ENCODE measurements at places on chromosomes 3 and 15. TPM values are rescaled to one million over a fixed set of nuclear protein-coding genes. Genes with fewer than 3 reads are reported as not detected.

The SLC2A2 gene
- total RNA-seq = not detected

- DNase-seq = no peak
Observed at GRCh38 chr3:184737063-184737462, 25.2 kb upstream of the MAGEF1 start.

DNA sequence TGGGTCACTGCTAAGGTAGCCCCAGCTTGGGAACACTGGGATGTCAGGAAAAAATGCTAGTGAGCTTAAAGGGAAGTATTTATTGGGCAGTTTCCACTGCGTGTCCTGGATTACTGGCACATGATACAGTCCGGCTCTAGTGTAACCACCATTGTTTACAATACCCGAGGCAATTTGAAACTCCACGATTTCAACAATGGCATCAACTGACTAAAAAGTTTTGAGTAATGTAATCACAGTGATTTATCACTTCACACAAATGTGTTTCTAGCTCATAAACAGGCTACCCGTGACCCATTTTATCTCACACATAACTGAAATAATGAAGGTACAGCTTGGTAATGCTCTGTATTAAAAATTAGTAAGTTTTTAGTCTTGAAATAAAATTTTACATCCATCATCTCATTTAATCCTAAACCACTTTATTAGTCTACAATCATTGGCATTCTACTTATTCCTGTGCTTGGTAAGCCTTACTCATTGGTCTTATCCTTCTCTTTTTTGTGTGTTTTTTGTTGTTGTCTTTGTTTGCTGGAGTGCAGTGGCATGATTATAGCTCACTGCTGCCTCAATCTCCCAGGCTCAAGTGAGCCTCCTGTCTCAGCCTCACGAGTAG, 7.6 kb downstream of the ZMAT3 start:
- DNase-seq = no peak

The IL17RD gene
- 3.2 TPM for total RNA-seq

The BOC gene
- 4.2 TPM for total RNA-seq

The RARRES1 gene
- 1.3 TPM for total RNA-seq

The MINAR1 gene
- 0.29 TPM for total RNA-seq

The ITGA11 gene
- total RNA-seq = 54.2 TPM

The EXD1 gene
- total RNA-seq = 0.53 TPM

The SHC4 gene
- 2.8 TPM for total RNA-seq

The CATSPER2 gene
- total RNA-seq = 0.29 TPM

The PPARG gene
- 6.6 TPM for total RNA-seq

GRCh38 chr3:16741890-16742289, 136.7 kb upstream of the DAZL start:
- DNase-seq = no peak

DNA sequence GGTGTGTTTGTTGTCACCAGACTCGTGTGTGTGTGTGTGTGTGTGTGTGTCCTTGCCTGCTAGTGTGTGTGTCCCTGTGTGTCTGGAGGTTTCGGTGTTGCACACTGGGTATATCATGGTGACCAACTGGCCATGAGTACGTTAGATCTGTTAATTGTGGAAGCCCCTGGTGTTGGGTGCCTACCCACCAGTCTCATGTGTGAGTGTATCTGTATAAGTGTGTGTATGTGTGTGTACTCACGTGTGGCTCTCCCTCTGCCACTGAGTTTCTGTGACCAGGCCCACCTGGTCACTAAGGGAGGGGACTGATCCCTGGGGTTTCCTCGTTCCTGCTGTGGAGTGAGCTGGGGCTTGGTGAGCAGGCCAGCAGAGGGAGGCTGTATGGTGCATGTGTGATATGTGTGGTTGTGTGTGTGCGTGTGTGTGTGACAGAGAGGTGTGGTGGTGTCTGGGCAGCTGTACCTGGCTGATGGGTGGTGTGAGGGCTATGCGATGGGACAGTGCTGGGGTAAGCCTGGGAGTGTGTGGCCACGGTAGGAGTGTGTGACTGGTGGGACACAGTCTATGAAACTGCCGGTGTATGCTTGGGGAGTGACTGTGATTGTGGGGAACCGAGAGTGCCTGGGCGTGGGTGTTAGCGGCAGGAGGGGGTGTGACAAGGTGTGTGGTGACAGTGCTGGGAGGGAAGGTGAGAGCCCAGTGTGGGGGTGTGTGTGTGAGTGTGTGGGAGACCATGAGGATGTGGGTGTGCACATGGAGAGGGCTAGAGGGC, 1.8 kb downstream of the PRKCD start:
- DNase-seq = no peak

The GATM gene
- not detected for total RNA-seq

GRCh38 chr3:7917443-7918151, 584.0 kb upstream of the LMCD1 start:
- DNase-seq = no peak

The ECE2 gene
- total RNA-seq = not detected

The CCDC39 gene
- not detected for total RNA-seq

The ABI3BP gene
- 7.3 TPM for total RNA-seq

- no peak for DNase-seq
Observed at GRCh38 chr3:9704347-9705322, 1.0 kb downstream of the CPNE9 start.

- no peak for DNase-seq
Observed at GRCh38 chr3:18575573-18575972, 150.4 kb upstream of the SATB1 start.

DNA sequence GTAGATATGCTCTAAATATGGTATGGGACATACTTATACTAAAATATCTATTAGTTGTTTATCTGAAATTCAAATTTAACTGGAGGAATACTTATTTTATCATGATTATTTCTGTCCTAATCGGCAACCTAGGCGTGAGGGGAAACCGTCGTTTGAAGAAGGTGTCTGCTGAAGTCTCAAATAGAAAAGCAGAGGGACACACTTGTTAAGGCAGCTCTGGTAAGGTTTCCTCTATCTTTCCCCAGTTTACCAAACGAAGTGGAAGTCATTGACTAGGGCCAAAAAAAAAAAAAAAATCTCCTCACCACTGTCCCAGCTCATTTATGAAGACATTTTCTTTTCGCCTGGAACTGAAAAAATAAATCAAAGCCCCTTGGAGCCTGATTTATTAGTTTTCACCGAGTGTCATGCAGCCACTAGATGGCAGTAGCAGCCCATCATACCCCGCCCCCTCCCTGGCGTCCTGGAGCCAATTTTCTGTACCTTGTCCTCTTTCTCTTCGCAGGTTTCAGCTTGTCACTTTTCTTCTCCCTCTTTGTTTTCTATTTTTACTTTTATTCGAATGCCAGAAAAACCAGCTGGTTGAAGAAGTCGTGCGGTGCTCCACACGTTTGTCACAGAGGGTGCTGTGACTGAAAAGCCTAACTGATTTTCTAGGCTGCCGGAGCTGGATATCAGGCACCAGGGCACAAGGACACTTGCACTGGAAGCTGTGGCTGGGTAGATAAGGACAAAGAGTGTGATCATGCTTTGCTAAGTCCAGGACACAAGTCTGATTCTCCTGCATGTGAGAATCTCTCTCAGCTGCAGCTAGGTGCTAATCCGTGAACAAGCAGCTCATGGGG, 238.7 kb downstream of the ZPLD1 start:
- DNase-seq = peak; percentile 3

- DNase-seq = no peak
Observed at GRCh38 chr15:48040166-48040817, 80.5 kb upstream of the SLC24A5 start.

The POPDC2 gene
- total RNA-seq = 1.3 TPM

GRCh38 chr15:83709241-83709640, 55.3 kb downstream of the ADAMTSL3 start:
- no peak for DNase-seq

The C3orf20 gene
- not detected for total RNA-seq

The HRH1 gene
- 23.5 TPM for total RNA-seq

GRCh38 chr3:99502871-99503270, 135.5 kb upstream of the COL8A1 start:
- no peak for DNase-seq

GRCh38 chr3:133489466-133490085, 83.9 kb upstream of the CDV3 start:
- no peak for DNase-seq

DNA sequence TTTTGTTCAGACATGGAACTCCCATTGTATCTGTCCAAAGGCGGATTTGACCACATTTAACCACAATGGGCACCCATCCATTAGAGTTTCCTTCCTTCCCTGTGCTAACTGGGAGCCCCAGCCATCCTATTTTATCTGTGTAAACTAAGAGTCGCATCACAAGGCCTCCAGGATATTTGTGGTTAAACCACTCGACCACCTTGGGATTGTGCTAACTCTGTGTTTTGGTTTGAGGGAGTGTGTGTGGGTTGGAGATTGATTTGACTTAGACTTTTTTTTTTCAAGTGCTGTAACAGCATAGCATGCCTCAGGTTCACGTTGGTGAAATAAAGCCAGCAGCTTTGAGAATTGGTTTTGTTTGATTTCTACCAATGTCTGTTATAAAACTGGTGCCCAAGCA, 100.4 kb upstream of the TP63 start:
- no peak for DNase-seq

The RTP4 gene
- total RNA-seq = 0.78 TPM

GRCh38 chr3:192186498-192186897, 540.8 kb downstream of the FGF12 start:
- DNase-seq = no peak

DNA sequence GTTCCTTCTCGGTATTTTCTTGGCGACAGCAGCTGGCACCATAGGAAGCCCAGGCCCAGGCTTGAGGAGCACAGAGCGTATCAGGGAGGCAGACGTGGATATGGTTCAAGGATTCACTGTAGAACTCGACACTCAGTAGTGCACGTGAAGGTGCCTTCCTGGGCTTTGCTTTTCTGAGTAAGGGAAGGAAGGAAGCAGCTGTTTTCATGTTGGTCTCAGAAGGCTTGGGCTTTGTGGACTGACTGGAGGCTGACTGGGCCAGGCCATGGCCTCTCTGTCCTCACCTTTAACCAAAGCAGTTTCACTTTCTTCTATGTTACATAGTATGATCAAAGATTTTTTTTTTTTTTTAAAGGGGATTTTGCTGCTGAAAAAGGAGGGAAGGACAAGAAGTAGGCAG, 6.9 kb upstream of the GHRL start:
- no peak for DNase-seq

- DNase-seq = no peak
Observed at GRCh38 chr3:103968751-103969150, 1398.0 kb upstream of the ALCAM start.

DNA sequence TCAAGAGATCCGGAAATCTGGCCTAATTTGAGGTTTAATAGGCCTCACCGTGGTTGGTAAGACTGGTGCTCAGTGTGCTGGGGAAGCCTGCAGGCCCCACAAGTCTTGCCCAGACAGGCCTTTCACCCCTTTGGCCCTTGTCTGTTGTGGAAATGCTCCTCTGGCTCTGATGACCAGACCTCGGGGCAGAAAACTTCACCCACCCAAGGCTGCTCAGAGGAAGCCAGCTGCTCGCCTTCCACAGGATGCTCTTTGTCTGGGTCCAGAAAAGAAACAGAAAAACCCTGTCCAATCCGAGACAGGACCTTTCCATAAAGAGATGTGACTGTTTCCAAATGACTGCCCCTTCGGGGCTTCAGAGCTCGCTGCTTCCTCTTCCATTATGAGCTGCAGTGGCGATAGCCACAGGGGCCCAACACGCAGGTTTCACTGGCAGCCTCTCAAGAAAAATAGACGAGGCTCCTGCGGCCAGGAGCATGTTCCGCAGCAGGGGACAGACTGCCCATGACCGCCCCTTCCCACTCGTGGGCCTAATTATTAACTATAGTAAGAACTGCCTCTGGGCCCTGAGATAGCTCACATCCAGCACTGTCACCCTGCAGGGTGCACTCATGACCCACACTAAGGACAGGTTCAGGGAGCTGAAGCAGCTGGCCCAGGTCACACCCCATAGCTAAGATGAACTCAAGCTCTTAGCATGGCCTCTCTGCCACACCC, 6.8 kb upstream of the SNX22 start:
- DNase-seq = no peak

The A4GNT gene
- not detected for total RNA-seq

DNA sequence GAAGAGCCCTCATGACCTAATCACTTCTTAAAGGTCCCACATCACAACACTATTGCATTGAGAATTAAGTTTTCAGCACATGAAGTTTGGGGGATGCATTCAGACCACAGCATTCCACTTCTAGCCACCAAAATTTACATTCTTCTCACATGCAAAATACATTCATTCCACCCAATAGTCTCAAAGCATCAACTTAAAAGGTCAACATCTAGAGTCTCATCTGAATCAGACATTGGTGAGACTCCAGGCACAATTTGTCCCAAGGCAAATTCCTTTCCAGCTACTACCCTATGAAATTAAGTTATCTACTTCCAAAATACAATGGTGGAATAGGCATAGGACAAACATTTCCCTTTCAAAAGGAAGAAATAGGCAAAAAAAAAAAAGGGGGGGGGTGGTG, 64.9 kb downstream of the PLSCR2 start:
- DNase-seq = no peak

The EPHA6 gene
- total RNA-seq = not detected

DNA sequence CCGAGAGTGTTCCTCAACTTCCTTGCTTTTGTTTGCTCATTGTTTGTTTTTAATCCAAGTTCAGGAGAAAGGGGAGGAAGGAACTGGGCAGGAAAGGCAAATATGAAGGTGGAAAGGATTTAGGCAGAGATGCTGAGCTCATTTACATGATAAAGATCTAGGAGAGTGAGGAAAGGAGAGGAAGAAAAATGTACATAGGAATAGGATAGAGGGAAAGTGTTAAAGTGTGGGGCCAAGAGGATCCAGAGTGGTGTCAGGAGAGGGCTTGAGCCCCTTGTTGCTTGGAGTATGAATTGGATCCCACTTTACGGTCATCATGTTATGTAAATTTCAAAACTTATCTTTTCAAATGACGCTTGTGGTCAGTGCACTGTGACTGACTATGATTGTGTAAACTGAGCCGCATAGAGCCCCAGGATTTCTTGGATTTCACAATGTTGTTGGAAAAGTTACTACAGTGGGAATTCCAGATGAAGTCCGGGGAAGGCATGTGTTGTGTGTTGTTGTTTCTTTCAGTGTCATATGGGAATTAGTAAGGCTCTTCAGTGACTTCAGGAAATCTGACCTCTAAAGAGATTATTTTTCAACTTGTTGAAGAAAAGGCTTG, 15.0 kb upstream of the PLD1 start:
- DNase-seq = no peak

DNA sequence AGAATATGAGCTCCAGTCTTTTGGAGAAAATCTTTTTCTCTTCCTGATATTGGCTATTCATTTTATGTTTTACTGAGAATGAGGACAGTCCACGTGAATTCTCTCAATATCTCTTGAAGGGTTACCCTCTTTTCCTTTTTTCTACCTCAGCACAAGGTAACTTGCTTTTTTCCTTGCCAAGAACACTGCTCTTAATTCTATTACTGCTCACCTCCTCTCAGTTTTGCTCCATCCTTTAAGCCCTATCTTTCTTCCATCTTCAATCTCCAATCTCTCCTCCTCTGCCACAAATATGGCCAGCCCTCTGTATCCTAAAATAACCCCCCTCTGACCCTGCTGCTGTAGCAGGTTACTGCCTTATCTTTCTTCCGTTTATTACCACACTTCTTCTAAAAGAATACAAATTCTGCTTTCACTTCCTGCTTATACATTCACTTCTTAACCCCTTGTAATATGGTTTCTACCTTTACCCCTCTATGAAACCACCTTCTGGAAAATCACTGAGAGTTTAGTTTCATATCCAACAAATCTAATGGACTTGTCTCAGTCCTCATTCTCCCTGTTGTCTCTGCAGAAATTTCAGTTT, 89.0 kb downstream of the NFKBIZ start:
- DNase-seq = no peak

The B3GNT5 gene
- 50.9 TPM for total RNA-seq

- no peak for DNase-seq
Observed at GRCh38 chr3:17954801-17955200, 212.4 kb upstream of the TBC1D5 start.

The TMCO5A gene
- not detected for total RNA-seq
